ENCODE measurements at places on chromosomes 2 and 18.

DNA sequence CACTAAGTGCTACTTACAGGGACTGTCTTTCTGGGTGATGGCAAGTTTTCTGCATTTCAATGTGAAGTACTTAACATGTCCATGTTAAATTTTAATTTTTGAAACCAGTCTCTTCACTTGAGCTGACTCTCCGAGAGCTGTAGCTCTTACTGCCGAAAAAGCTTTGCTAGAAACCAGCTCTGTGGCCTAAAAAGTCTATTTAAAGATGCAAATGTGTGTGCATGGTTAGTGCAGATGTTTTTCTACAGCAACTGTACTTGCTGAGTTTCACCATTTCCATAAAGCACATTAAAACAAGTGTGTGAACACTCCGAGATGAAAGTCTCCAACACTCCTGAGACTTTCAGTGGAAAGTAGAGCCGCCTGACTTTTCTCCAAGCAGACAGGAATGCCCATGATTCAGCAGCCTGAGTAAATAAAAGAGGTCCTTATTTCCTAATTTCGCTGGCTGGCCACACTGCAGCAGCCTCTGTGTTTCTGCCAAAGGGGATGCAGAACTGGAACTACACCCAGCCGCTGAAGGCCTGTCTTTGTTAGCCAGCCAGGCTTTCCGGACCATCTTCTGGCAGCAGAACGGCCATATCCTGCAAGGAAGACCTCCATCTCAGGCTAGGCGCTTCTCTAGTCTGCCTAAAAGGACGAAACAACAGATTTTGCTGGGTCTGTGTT lies 121.2 kb downstream of the ZNF521 start:
- no peak for DNase-seq

DNA sequence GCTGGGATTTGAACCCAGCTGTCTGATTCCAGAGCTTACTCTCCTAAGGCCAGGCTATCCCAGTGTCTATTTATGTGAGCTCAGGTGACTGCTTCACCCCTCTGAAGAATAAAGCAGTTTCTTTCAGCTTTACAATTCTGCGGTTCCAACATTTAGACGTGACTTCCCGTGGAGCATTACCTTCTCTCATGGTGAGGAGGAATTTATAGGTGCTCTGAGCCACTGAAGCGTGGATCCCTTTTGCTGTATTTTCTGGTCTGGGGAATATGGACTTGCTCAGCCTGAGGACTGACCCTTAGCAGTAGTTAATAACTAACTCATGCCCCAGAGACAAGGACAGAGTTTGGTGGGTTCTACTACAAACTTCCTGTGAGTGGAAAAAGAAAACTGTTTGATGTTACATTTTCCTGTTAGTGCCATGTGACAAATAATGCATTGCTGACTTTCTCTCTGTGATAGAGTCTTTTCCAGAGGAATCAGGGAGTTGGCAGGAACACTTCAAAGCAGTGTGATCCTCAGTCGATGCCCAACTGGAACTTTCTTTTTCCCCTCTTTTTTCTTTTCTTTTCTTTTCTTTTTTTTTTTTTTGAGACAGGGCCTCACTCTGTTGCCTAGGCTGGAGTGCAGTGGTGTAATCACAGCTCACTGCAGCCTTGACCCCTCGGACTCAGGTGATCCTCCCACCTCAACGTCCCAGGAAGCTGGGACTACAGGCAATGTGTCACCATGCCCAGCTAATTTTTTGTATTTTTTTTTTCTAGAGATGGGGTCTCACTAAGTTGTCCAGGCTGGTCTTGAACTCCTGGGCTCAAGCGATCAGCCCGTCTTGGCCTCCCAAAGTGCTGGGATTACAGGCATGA lies 21.9 kb downstream of the CASP10 start:
- DNase-seq, result no peak

DNA sequence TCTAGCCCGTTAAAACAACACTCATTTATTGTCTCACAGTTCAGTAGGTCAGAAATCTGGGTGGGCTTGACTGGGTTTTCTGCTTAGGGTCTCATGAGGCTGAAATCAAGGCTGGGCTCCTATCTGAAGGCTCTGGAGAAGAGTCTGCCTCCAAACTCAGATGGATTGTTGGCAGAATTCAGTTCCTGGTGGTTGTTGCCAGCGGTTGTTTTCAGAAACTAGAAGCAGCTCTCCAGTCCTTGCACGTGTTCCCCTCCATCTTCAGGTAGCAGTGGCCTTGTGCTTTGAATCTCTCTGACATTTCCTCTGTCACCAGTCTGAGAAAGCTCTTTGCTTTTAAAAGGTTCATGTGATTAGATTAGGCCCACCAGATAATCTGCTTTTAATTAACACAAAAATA lies 20.1 kb upstream of the FN1 start:
- DNase-seq, result no peak

DNA sequence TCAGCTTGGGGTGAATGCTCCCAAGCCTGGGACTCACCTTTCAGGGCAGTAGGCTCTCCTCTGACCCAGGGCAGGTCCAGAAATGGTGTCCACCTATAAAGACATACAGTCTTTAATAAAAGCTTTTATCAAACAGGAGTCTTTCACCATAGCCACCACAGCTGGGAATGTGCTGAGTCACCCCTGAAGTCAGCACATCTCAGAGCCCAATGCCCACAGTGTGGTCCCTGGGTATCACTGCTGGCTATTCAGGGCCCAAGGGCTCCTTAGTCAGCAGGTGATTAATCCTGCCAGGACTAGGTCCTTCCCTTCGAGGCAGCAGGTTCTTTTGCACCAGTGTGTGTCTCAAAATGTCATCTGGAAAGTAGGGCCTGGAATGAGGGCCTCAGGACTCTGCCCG lies 181.9 kb downstream of the MEMO1 start:
- no peak for DNase-seq

GRCh38 chr2:108936076-108936864 lies 52.8 kb downstream of the EDAR start:
- no peak for DNase-seq

DNA sequence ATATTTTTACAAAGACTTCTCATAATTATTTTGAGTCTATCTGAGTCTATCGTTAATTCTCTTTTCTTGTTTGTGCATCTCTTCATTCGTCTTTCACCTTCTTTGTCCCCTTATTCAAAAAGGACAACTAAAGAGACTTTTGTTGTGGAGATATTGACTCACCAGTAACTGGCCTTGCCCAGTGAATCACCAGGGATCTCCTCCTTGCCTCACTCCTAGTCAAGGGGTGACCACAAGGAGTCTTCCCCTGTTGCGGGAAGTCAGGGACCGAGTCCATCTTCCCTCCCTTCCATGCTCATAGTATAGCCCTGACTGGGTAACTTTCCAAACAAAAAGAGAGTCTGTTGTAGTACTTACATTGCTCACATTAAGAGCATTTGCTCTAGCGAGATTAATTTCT lies 158.9 kb downstream of the NEB start:
- no peak for DNase-seq

GRCh38 chr2:224382973-224383555 lies 18.8 kb downstream of the FAM124B start:
- DNase-seq, result no peak

DNA sequence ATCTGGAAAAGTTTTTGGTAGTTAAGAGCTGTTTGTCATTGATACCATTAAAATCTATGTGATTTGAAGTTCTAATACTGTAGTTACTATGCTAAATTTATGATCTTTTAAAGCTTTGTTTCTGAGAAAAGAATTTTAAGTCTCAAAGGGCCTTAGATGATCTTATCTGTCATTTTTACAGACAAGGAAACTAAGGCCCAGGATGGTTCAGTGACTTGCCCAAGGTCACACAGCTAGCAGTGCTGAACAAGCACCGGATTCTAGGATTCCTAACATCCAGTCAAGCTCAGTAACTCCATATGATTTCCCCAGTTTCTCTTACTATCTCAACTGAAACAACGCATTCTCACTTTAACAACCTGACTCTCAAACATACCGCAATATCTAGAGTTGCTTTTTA lies 37.7 kb downstream of the PELI1 start:
- no peak for DNase-seq

GRCh38 chr2:29238497-29238896 lies 123.3 kb downstream of the CLIP4 start:
- DNase-seq, result no peak

- no peak for DNase-seq
Measured at GRCh38 chr18:63975628-63976027, 5.7 kb downstream of the SERPINB8 start.

- DNase-seq, result no peak
Measured at GRCh38 chr2:234792621-234793022, 159.2 kb upstream of the SH3BP4 start.

DNA sequence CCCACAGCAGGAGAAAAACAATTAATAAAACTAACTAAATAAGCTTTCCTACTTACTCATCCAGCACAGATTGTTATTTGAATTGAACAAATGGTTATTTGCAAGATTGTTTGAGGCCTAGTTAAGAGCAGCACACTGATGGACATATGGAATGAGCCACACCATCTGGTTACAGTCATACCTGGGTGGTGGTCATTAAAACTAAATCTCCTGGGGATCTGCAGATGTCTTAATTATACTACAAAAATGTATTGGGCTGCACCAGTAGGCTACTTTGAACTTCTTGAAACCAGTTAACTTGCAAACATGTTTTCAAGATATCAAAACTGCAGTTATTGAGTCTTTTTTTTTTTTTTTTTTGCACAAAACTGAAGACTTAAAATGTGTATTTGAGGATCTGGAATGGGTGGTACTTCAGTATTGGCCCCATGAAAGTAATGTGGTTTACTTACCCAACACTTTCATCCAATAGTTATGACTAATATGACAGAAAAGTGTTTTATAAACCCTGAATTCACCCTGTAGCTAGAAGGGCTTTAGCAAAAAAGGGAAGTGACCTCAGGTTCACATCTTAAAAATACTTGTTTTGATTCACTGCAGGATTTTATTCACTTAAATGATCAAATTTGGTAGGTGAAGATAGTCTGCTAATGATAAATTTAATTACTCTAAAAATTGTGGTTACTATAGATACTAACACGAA lies 10.8 kb downstream of the AGFG1 start:
- DNase-seq, result no peak

DNA sequence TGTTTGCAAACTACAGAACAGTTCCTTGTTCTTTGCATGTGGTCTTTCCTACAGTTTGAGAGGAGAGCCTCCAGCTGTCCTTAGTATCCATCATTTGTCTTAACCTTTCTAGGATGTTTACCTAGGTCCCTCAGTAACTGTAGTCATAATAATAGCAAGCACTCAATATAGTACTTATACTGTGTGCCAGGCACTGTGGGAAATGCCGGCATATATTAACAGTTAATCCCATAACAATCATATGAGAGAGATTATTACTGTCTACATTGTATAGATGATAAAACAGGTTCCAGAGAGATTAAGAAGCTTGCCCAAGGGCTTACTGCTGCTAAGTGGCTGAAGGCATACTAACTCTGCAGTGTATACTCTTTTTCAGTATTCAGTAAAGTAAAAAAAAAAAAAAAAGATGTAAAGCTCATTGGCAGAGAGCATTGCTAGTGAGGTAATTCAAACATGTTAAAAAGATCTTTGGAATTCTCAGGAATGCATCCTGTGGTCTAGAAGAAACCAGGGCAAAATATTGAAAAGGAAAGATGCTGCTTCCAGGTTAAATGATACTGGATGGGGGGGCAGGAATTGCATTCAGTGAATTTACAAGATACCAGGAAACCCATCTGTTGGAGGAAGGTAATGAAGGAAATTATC lies 72.3 kb downstream of the SPTBN1 start:
- DNase-seq, result no peak

DNA sequence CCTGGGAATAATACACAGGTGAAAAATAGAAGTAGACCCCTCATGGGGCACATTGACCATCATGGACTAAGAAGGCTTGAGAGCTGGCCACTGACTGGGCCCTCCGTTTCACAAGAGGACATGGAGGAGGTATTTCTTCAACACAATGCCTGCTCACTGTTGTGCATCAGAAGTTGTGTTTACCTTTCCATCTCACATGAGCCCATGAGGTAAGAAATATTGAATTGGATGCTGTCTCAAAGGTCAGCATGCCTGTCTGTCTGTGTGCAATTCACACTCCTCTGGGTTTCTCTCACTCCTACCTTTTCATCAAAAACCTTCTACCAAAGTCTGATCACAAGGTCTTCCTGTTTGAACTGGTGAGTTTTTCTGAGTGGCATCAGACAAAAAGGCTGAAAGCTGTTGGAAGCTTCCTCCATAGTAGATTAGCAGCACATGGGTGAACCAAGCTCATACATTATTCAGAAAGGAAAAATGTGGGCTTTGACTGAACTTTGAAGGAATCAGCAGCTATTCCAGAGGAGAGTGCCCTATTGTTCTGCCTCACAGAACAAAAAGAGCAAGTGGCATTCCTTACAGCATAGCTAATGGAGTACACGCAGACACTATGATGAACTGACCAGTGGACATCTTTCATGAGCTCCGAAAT lies 143.2 kb upstream of the RND3 start:
- no peak for DNase-seq

GRCh38 chr2:54940723-54941122 lies 109.5 kb downstream of the RTN4 start:
- no peak for DNase-seq

GRCh38 chr2:43068041-43068533 lies 158.3 kb downstream of the ZFP36L2 start:
- no peak for DNase-seq

DNA sequence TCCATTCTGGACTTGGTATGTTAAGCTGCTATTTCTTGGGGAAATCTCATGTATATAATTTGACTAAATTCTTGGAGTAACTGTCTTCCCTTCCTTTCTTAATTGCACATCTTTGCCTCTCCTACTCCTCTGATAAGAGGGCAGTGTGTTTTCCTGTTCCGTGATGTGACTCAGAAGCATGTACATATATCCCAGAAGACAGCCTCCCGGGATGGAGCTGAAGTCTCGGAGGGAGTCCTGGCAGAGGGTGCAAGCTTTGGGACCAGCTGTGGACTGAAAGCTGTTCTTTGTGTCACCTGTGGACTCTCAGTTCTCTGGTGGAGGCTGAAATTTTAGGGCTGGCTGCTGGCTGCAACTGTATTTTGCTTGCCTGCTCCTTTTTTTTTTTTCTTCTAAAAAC lies 54.7 kb upstream of the MGAT5 start:
- no peak for DNase-seq

DNA sequence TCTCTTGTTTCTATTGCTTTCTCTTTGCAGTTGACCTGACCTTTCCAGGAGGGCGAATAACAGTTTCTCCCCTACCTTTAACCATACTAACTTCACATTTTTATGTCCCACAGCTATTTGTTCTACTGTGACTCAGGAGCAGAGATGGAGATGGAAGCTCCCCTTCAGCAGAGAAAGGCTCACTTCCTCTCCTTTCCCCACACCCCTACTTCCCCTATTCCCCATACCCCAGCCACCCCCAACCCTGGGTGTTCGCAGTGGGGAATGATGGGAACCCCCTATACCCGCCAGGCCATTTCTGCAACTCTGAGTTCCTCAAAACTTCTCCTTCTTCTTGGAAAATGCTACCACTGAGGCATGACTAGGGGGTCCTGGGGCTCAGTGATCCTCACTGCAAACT lies 285.4 kb upstream of the MGAT5 start:
- no peak for DNase-seq
